ENCODE measurements at places on chromosomes 7 and 10.

GRCh38 chr10:17075533-17076359, 53.9 kb downstream of the CUBN start:
- no peak for DNase-seq

DNA sequence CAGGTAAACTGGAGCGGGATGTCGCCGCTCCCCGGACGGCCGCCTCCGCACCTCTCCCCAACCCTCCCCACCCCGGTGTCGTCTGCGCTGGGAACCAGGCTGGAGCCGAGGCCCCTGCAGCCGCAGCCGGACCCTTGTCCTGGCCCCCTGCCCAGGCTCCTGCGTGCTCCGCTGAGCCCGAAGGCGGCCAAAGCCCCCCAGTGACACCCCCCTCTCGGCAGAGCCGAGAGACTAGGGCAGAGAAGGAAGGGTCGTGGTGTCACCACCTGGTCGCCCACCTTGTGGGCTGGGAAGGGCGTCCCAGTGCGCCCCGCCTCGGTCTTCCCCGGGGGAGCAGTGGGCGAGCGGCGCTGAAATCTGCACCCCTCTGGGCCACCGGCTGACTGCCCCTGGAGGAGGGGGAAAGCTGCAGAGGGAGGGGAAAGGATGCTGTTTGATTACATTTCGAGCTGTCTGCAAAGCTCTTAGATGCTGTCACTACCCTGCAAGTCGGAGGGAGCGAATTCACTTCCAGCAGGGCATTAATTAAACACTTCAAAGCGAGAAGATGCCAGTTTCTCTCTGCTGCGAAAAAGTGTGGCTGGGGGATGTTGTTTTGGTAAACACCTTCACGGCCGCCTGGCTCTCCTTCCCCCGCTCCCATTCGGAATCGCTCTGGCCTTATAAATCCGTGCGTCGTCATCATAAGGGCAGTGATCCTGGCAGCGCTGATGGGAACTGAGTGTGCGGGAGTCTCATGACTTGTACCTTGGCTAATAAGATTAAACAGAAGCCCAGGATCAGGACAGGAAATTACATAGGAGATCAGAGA, 622 bp downstream of the DYNC1I1 start:
- no peak for DNase-seq

DNA sequence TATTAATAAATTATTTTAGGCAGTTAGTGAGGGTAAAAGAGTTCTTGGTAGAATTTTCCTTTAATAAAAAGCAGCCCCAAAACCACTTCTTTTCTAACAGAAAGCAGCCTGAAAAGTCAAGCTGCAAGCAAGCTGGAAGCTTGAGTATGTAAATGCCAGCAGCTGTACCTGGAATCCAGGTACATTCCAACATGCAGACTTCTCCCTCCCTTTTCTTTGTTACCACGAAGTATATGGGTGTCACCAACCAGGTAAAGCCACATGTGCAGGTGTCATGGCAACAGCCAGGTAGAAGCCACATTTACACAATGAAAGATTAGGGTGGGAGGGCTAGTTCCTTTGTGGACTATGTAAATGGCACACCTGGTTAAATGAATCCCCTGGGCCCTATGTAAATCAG, 114.6 kb downstream of the EPC1 start:
- no peak for DNase-seq

DNA sequence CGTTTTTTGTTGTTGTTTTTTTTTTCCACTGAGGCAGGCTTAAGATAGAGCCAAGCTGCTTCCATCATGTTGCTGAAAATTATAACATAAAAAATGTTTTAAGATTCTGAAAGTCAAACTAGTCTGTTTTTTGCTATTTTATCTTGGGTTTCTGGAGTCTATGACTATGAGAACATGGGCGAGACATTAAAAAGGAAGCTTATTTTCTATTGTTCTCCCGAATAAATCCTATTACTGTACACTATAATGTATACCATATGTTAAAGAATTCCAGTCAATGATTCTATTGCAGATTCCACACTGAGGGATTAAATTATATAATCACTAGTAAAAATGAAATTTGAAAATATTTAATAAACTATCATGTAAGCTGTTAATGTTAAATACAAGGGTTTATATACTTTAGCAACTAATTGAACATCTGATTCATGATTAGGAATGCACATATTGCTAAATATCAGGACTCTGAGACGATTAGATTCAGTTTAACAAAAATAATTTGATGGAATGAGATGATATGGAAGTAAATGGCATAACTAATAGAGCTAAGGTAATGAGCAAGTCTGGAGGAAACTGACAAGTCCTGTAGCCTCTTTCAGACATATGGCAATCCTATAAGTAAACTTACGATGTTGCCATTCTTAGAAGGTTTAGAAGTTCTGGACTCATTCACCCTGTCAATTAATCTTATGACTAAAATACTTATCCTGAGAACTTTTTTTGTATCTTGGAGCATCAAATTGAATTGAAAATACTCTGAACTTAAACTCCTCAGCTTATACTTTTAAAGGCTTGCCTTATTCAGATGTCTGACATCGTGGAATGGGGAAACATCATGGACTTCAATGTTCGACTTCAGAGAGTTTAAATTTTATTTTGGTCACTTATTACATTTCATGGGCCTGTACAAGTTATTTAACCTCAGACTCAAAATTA, 294.8 kb upstream of the DGKB start:
- no peak for DNase-seq
